Endothelial cell (in vitro differentiated cells): ENCODE measurements at places on chromosomes 4 and X.

- DNase-seq: peak; percentile 19
Measured at GRCh38 chr4:74531963-74532794, 87.2 kb downstream of the AREG start.

- DNase-seq: no peak
Measured at GRCh38 chr4:62517716-62518115, 1317.6 kb downstream of the ADGRL3 start.

DNA sequence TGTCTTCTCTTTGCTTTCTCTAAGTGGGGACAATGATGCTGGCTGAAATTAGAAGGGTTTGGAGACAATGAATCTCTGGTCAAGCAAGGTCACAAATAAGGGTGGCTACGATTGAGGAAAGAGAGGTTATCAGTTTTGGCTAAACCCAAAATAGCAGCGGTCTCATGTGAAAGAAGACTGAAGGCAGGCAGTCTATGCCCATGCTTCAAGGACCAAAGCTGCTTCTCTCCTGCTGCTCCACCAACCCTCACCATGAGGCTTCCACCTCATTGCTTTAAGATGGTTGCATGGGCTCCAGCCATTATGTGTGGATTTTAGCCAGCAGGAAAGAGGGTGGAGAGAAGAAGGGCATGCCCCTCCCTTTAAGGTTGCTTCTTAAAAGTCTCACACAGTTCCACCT, 114.1 kb upstream of the TRIM2 start:
- no peak for DNase-seq

- peak; percentile 69 for DNase-seq
Measured at GRCh38 chr4:20773144-20773997, 73.1 kb downstream of the PACRGL start.

- no peak for DNase-seq
Measured at GRCh38 chrX:40099055-40099958, 1.5 kb upstream of the BCOR start.

DNA sequence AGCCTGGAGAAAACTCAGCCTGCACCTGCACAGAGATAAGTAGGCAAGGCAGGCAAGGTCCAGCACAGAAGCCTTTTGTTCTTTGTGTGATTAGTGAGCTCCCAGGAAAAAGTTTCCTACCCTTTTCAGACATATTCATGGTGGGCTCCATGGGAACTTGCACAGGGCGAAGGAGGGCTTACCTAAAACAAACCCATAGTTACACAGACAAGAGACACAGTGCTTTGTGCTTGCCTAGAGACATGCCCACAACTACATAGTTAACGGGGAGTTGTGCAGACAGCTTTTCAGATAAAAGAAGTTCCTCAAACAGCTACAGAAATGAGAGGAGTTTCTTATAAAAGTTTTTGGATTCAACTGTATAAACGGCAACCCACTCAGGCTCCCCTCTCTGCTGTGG, 180.5 kb downstream of the GLUD2 start:
- no peak for DNase-seq

GRCh38 chr4:52853351-52853750, 8.8 kb upstream of the RASL11B start:
- DNase-seq: no peak

DNA sequence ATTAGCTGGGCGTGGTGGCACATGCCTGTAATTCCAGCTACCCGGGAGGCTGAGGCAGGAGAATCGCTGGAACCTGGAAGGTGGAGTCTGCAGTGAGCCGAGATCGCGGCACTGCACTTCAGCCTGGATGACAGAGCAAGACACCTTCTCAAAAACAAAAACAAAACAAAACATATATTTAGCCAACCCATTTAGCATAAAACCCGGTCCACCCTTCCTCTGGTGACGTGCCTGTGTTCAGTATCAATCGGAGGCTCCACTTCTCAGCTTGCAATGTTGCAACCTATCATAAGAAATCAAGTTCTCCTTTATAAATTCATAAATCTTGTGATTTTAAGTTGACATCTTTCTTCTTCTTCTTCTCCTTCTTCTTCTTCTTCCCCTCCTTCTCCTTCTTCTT, 73.9 kb downstream of the SLC34A2 start:
- DNase-seq: no peak

- DNase-seq: no peak
Measured at GRCh38 chr4:184310171-184310567, 92.5 kb upstream of the ENPP6 start.

DNA sequence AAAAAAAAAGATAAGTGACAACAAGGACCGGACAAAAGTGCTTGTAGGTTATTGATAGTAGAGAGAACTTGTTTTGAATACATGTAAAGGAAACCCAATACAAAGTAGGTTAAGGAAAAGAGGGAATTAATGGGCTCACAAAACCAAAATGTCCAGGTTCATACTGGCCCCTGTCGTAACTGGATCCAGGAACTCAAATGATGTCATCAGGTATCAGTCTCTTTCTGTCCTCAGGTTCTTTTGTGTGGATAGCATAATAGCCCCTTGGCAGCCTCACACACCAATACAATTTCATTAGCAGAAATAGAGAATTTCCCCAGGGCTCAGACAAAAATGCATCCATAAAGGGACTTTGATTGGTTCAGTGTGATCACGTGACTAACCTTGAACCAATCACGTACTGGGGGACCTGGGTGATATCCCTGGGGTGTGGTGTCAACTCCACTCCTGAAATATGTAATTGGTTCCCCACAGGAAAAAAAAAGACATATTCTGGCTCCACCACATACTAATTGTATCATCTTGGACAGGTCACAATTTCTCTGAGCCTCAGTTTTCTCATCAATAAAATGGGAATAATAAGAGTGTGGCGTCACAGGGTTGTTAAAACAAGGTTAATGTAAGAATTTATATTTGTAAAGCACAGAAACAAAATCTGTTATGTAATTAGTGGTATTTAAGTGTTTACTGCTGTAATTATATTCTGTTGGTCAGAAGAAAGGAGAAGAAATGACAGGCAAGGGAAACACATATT, 174.8 kb downstream of the PDGFRA start:
- DNase-seq: no peak

DNA sequence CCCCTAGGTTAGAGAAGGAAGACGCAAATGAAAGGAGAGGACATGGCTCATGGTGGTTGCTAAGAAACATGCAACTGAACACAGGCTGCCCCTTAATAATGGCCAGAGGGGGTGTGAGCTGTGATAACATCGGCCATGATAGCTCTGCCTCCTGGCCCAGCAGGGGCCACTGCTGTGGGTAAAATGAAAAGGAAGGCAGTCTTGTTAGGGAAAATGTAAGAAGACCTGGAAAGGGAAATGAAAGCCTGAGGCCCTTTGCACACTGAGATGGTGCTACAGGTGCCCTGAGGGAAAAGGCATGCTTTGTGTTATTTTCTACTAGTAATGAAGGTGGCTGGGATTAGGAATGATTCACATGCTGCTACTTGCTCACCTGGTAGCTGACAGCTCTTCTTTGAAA, 123.6 kb upstream of the MID1 start:
- no peak for DNase-seq

- no peak for DNase-seq
Measured at GRCh38 chr4:58935332-58935731, 1825.1 kb upstream of the IGFBP7 start.

- no peak for DNase-seq
Measured at GRCh38 chr4:86974551-86974994, 39.8 kb downstream of the AFF1 start.

DNA sequence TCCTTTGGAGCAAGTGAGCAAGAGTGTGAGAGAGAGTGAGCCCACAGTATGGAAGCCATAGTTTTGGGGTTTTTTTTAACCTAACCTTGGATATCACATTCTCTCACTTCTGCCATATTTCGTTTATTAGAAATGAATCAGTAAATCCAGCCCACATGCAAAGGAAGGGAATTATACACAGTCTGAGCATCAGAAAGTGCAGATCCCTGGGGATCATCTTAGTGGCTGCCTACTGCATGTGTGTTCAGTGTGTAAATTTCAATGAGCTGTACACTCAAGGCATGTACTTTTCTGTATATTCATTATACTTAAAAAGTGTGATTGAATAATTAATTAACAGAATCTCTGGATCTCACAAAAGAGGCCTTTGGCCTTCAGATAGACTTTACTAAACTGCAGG, 133.8 kb upstream of the PRPS2 start:
- DNase-seq: no peak

DNA sequence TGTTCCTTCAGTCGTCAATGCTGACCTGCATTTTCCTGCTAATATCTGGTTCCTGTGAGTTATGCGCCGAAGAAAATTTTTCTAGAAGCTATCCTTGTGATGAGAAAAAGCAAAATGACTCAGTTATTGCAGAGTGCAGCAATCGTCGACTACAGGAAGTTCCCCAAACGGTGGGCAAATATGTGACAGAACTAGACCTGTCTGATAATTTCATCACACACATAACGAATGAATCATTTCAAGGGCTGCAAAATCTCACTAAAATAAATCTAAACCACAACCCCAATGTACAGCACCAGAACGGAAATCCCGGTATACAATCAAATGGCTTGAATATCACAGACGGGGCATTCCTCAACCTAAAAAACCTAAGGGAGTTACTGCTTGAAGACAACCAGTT, 12.6 kb downstream of the TLR8 start:
- DNase-seq: no peak

DNA sequence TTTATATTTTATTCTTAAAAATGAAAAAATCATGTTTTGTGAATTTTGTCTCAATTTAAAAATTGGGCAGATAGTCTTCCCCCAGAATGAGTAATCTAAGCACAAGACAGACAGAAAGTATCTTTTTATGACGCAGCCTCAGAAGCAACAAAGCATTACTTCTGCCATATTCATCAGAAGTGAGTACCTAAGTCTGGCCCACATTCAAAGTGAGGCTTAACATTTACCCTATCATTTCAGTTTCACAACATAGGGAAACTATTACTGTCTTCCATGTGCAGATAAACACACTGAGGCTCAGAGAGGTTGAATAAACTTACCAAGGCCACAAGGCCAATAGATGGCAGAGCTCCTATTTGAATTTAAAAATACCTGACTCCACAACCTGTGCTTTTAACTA, 4.4 kb upstream of the PRDX4 start:
- DNase-seq: no peak

DNA sequence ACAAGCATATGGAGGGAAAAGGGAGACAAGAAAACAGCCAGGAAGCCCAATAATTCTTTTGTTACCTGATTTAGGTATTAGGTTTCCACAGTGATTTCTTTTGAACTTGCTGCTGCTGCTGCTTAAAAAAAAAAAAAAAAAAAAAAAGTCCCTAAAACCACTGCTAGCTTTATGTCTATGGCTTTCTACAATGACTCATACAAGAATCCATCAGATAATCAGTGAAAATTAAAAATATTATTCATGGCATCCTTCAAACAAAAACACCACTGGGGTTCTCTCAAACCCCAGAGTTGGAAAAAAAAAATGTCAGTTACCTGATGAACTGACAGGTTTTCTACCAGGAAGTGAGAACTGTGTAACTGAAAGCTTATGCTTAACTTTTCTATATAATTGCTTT, 14.3 kb downstream of the EPHA5 start:
- no peak for DNase-seq

DNA sequence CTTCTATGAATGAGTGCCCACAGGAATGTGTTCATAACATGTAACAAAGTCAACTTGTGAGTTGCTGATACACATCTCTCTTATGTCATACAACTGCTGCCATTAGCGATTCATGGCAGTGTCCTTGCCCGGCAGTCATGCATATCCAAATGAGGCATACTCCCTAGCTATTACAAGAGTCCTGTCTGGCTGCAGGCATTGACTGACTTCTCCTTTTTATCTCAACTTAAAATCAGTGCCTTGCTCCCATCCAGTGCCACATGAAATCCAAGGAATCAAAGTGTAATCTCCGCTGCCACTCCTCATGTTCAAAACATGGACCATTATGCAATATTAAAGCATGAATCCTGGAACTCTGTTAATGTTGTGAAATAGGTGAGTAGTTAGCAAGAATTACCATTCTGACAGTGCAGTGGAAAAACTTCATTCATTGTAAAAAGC, 348.9 kb upstream of the FTHL17 start:
- no peak for DNase-seq

DNA sequence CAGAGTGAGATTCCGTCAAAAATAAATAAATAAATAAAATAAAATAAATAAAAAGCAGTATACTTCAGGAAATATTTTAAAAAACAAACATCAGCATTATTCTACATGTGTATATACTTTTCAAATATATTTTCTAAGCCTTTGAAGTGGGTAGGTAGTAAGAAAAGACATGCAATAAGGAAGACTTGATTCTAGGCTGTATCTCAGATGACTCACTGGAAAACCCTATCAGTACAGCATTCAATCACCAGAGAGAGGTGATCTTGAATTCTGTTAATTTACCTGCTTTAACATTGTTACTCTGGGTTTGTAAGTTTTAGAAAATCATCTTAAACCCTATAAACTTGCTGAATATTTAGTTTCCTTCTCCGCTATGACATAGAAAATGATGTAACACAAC, 106.6 kb upstream of the NAP1L5 start:
- DNase-seq: no peak

DNA sequence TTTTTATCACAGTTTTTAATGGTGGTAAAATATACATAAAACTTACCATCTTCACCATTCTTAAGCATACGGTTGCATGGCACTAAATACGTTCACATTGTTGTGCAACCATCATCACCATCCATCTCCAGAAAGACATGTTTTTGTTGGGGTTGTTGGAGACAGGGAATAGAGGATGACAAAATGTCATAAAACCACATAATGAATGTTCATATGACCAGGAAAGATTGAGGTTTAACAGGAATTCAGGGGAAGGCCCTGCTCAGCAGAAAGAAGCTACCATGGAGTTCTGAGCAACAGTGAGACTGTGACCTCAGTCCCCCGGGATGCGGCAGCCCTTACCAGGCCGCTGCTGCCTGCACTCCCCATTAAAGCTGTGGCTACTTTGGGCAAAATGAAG, 63.9 kb upstream of the TRIM2 start:
- no peak for DNase-seq

GRCh38 chr4:181119186-181119585, 1124.0 kb upstream of the TENM3 start:
- DNase-seq: no peak

GRCh38 chrX:137848266-137848905, 282.5 kb downstream of the ZIC3 start:
- no peak for DNase-seq

- DNase-seq: no peak
Measured at GRCh38 chr4:186924723-186925122, 201.1 kb upstream of the FAT1 start.

DNA sequence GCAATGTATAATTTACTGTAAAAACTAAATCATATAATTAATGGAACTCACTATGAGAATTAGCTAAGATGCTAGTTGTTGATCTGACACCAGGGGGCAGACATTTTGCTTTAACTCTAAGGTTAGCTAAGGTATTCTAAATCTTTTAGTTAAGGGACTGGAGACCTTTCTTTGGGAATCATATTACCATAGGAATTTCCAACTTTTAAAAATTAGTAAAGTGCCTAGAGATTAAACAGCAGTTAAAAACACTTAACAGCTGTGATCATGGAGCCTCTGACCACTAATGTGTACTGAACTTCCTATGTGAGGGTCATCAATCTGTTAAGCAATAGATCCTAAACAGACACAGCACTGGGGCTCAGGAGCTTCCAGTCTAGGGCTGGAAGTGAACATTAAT, 226.6 kb downstream of the NSUN7 start:
- DNase-seq: peak; percentile 47
